Omental fat pad (tissue), 4 donors: ENCODE measurements at places on chromosomes 7 and 10. TPM values are rescaled to one million over a fixed set of nuclear protein-coding genes. Genes with fewer than 3 reads are reported as not detected.

The SPAG6 gene
- not detected for total RNA-seq

The KIF5B gene
- 79.8 TPM for total RNA-seq

The TDRD1 gene
- 0.31 TPM for total RNA-seq

The ETV1 gene
- 8.8 TPM for total RNA-seq

The ZNF716 gene
- total RNA-seq, result not detected

The PON1 gene
- 2.0 TPM for total RNA-seq

The STX1A gene
- 10.4 TPM for total RNA-seq

The TRIM73 gene
- total RNA-seq, result 1.6 TPM

The RHBDD2 gene
- 32.2 TPM for total RNA-seq

The POLR1F gene
- total RNA-seq, result 28.5 TPM

The PON3 gene
- 4.3 TPM for total RNA-seq

The SPDYE5 gene
- total RNA-seq, result not detected

The PLAC9 gene
- 116 TPM for total RNA-seq

The SFXN3 gene
- total RNA-seq, result 73.1 TPM

The LIPJ gene
- 0.47 TPM for total RNA-seq

The STEAP2 gene
- 84.7 TPM for total RNA-seq

The SFMBT2 gene
- 12.0 TPM for total RNA-seq

The AKR1C8 gene
- 1.5 TPM for total RNA-seq

The ARPC1A gene
- total RNA-seq, result 130 TPM

The SLC13A1 gene
- not detected for total RNA-seq

The DNAJB6 gene
- 87.1 TPM for total RNA-seq

The MBL2 gene
- not detected for total RNA-seq

The TUBB8 gene
- not detected for total RNA-seq

The NME8 gene
- not detected for total RNA-seq

The ODAD2 gene
- total RNA-seq, result not detected

The AP5Z1 gene
- total RNA-seq, result 24.9 TPM

The CTAGE8 gene
- total RNA-seq, result 0.65 TPM

The CLEC2L gene
- total RNA-seq, result not detected

The SYT15B gene
- 1.7 TPM for total RNA-seq

The NUTM2D gene
- 3.9 TPM for total RNA-seq

The PRPS1L1 gene
- not detected for total RNA-seq

The C7orf33 gene
- not detected for total RNA-seq

The GRID2IP gene
- total RNA-seq, result not detected

The CFTR gene
- total RNA-seq, result 0.32 TPM

The EPHA1 gene
- total RNA-seq, result 0.13 TPM

The FKBP6 gene
- not detected for total RNA-seq

The COL13A1 gene
- 0.46 TPM for total RNA-seq

The DNAH11 gene
- total RNA-seq, result 0.32 TPM

The BPGM gene
- total RNA-seq, result 13.1 TPM

The HIP1 gene
- 26.1 TPM for total RNA-seq

The COX19 gene
- 8.1 TPM for total RNA-seq

The BAIAP2L1 gene
- 6.3 TPM for total RNA-seq

The ZNF438 gene
- 22.9 TPM for total RNA-seq

The TWIST1 gene
- total RNA-seq, result 5.4 TPM

The FAM180A gene
- 1.9 TPM for total RNA-seq

The FRMPD2 gene
- not detected for total RNA-seq

The FFAR4 gene
- total RNA-seq, result 3.2 TPM

The MYO3A gene
- total RNA-seq, result 0.32 TPM

The OPN1SW gene
- not detected for total RNA-seq

The TSC22D4 gene
- total RNA-seq, result 21.3 TPM

The FKBP9 gene
- 89.2 TPM for total RNA-seq
